ENCODE measurements at places on chromosomes 3 and 15.

- DNase-seq, result no peak
Observed at GRCh38 chr3:16114429-16114828, 60.1 kb upstream of the GALNT15 start.

GRCh38 chr15:91528801-91529200, 324.7 kb upstream of the SLCO3A1 start:
- no peak for DNase-seq

GRCh38 chr15:42215913-42216829, 8.1 kb upstream of the VPS39 start:
- no peak for DNase-seq

DNA sequence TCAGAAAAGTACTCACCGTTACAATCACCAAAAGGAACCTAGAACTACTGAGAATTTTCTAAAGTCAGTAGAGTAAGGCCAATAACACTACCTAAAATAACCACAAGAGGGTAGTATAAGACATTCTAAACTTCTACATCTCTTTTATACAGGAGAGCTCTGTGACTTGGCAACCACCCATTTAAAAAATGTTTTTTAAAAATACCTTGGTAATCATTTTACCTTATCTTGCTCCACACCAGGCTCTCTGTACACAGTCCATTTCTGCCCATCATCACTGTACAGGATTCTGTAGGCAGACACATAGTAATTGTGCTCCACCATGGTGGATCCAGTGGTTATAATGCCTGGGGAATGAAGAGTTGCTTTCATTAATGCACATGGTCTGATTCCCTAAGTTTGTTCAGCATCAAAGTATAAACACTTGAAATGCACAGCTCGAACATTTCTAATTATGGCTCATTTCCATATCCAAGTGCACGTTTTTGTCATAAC, 54.5 kb downstream of the ST3GAL6 start:
- peak; percentile 38 for DNase-seq

DNA sequence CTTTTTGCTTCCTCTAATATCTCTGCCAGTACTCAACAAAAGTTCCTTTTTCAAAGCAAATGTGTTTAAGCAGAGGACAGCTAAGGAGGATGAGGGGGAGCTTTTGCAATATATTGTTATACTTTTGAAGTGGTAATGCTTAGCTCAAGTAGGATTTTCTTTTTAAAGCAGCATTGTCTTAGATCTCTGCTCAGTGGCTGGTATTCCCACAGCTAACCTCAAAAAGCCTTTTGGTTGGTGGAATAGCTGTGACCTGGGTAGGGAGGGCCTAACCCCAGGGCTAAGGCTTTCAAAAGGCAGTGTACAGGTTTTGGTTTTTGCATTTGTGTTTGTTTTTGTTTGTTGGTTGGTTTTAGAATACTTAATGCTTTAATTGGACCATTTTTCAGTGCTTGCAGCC, 76.1 kb downstream of the UBP1 start:
- DNase-seq, result no peak
